WERI-Rb-1 (cell line): ENCODE measurements at places on chromosomes 12 and 14.

DNA sequence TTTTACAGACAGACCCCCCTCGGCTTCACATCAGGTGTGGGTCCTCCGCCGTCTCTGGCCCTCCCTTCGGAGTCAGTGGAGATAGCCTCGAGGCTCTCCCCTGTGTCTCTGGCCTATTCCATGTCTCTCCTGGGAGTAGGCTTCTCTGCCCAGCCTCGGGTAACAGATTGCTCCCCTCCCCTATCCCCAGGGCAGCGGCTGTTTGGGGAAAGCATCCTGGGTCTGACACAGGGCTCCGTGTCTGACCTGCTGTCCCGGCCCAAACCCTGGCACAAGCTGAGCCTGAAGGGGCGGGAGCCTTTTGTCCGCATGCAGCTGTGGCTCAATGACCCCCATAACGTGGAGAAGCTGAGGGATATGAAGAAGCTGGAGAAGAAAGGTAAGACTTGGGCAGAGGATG is 30.8 kb downstream of the PHETA1 start:
- no peak for DNase-seq

DNA sequence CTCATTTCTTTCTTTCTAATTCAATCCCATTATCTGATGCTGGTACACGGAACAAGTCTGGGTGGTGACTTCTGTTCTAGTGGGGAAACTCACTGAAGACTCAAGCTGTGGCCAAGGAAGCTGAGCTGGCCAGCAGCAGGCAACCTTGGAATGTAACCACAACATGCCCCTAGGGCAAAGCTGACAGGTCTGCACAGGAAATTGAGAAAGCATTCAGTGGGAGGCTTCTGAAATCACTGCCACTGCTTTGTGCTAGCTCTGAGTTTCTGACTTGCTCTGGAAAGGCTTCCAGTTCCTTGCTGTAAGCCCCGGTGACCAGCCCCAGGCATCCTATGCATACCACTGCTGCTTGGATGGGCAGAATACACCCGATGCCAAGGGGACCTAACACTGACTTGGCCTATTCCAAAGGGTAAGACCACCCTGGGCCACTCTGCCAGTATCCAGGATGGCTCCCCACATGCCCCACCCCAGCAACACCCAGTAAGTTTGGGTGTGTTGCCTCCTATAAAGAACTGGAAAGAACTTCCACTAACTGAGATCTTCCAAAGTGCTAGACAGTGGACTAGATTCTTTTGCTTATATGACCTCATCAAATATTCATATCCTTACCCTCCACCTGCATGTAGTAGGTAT is 84.5 kb upstream of the CDKN3 start:
- DNase-seq = no peak

DNA sequence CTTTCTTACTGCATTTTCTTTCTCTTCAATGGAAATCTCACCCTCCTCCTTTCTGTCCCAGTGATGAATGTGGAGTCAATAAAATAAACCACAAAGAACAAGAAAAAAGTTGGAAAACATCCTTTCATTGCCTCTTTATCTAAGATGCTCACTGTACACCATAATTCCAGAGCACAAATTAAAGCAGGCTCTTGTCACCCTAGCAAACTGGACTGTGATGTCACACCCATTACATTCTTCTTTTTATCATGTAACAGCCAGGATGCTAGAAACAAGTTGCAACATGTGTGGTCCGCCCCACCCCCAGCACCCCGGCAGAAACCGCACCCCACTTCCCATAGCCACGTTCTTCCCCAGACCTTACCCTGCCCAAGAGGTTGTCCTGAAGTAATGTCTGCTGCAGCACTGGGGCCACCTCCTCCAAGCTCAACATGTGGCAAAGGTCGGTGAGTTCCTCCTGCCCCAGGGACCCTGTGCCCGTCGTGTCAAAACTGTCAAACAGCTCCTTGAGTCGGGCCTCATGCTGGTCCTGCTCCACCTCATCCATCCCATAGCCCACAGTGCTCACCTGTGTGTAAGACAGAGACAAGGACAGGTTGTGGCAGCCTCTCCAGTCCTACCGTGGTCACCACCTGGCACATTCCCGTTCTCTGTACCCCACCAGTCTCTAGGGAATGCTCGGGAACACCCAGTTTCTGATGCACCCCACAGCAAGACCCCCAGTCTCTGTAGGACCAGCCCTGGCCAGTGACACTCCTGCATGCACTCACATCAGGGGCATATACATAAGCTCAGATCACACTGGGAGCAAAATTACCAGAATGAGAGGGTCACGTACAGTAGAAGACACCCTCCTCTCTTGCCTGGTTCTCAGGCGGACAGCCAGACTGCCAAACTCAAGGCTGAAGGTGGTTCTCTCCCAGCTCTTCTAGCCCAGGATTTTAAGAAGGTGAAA is 9.2 kb downstream of the NIN start:
- no peak for DNase-seq

GRCh38 chr14:75989134-75989533 is 3.6 kb downstream of the IFT43 start:
- no peak for DNase-seq

GRCh38 chr14:51963286-51963685 is 26.1 kb upstream of the RTRAF start:
- no peak for DNase-seq

DNA sequence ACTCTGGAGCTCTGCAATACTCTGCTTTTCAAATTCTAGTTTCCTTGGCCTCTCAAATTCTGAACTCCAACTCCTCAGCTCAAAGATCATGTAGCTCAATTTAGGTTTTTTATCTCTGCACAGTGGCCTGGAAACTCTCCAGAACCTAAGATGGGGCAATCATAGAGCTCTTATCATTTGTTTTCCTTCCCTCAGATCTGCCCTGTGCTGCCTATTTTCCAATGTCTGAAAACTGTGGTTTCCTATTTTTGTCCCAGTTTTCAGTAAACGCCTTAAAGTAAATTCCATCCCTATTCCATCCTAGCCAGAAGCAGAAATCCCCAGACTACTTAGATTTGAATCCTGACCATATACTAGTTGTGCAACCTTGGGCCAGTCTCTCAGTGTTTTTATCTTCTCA is 73.2 kb downstream of the CEP83 start:
- no peak for DNase-seq
